ENCODE measurements at places on chromosomes 7 and 10.

GRCh38 chr10:649798-650440, 39.5 kb downstream of the DIP2C start:
- DNase-seq = no peak

GRCh38 chr10:102770792-102771191, 27.0 kb downstream of the WBP1L start:
- no peak for DNase-seq

- DNase-seq = no peak
Observed at GRCh38 chr7:134907000-134907399, 79.3 kb upstream of the AGBL3 start.

DNA sequence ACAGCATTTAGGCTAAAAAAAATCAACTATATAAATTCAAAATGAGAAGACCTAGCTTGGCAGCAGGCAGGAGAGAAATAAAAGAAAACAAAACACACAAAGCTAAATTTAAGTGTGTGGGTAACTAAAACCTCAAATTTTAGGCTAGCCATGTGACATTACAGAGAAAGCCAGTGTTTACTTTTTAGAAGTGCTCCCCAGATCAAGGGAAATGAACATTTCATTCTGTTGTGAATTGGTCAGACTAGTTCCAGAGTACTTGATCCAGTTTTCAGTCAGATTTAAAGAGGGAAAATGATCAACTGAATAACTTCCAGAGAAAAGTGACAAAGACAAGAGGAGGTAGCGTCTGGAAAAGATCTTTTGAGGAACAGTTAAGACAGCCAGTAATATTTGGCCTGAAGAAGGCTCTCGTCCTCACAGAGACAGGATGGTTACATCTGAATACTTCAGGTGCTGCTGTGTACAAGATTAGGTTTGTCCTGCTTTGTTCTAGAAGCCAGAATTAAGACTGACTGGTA, 563.4 kb downstream of the KCNMA1 start:
- DNase-seq = no peak

DNA sequence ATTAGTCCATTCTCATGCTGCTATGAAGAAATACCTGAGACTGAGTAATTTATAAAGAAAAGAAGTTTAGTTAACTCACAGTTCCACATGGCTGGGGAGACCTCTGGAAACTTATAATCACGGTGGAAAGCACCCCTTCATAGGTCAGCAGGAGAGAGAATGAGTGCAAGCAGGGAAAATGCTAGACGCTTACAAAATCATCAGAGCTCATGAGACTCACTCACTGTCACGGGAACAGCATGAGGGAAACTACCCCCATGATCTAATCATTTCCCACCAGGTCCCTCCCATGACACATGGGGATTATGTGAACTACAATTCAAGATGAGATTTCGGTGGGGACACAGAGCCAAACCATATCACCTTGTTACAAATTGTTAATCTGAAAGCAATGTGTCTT, 15.8 kb downstream of the TAS2R39 start:
- no peak for DNase-seq

DNA sequence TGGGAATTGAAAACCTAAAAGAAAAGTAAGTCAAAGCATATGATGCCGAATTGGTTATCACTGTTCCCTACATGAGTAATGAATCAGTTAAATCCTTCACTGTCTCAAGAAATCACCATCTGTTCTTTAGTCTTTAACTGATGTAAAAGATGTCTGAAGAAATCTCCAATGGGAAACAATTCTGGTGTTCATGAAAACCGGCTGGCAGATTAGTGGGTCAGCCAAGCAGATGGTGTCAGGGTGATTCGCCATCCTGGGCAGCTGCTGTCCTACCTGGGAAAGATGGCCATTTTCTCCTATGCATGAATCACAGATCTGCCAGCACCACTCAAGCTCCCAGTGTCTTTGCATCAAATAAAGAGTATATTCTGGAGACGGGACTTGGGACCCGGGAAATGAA, 925.2 kb upstream of the GHITM start:
- DNase-seq = no peak

GRCh38 chr7:46034056-46034768, 113.1 kb upstream of the IGFBP3 start:
- no peak for DNase-seq

DNA sequence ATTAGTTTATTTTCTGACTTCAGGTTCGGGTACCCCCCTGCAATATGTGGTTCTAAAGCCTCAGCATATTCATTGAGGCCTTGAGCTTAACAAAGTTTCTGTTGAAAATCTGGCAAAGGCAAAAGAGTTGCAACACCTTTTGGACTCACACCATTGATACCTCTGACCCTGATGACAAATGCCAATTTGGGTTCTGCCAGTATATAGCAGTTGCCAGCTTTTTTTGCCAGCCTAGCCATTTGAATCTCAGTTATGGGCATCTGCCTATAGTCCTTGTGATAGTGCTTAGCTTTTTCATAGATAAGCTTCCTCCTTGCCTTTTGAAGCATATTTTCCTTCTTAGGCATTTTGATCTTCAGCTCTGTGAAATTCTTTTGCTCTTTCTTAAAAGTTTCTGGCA, 31.9 kb downstream of the LIPJ start:
- DNase-seq = no peak

DNA sequence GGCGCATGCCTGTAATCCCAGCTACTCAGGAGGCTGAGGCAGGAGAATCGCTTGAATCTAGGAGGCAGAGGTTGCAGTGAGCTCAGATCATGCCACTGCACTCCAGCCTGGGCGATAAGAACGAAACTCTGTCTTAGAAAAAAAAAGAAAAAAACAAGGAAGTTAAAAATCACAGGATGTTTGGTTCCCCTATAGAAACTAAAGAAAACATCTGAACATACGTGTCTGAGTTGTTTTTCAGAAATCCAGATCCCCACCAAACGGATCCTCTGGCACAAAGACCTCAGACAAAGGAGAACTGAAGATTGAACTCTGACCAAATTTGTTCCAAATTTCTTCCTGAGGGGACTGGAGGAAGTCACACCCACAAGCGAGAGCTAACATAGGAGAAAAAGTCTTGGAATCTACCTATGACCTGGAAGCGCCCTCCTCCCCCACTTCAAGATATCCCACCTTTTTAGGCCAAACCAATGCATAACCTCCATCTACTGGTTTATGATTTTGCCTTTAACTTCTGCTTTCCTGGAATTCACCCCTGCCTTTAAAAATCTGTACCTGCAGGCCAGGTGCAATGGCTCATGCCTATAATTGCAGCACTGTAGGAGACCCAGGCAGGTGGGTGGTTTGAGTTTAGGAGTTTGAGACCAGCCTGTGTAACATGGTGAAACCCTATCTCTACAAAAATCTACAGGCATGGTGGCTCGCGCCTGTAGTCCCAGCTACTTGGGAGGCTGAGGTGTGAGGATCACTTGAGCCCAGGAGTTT, 19.7 kb upstream of the SIRT1 start:
- no peak for DNase-seq

DNA sequence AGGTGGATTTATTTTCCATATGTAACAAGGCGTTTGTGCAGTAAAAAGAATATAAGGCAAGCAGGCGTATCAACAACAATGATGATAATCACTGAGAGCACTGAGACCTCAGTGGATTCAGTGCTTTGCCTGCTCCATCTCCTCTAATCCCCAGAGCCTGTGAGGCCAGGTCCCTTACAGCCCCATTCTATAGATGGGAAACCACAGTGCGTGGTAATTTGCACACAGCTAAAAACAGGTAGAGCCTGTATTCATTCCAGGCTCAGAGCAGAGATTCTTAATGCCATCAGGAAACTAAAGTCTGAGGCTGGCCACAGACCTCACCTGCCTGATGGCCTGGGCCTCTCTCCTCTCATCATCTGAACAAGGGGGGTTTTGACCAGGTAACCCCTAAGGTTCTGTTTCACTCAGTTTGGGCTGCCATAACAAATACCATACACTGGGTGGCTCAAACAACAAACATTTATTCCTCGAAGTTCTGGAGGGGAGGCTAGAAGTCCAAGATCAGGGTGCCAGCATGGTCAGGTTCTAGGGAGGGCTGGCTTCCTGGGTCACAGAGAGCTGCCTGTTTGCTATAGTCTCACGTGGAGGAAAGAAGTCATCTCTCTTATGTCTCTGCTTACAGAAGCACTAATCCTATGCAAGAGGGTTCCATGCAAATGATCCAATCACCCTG, 10.3 kb upstream of the RASSF4 start:
- no peak for DNase-seq

- no peak for DNase-seq
Observed at GRCh38 chr10:132878091-132878729, 64.2 kb downstream of the CFAP46 start.

- DNase-seq = no peak
Observed at GRCh38 chr10:79153745-79154144, 85.0 kb downstream of the ZMIZ1 start.

DNA sequence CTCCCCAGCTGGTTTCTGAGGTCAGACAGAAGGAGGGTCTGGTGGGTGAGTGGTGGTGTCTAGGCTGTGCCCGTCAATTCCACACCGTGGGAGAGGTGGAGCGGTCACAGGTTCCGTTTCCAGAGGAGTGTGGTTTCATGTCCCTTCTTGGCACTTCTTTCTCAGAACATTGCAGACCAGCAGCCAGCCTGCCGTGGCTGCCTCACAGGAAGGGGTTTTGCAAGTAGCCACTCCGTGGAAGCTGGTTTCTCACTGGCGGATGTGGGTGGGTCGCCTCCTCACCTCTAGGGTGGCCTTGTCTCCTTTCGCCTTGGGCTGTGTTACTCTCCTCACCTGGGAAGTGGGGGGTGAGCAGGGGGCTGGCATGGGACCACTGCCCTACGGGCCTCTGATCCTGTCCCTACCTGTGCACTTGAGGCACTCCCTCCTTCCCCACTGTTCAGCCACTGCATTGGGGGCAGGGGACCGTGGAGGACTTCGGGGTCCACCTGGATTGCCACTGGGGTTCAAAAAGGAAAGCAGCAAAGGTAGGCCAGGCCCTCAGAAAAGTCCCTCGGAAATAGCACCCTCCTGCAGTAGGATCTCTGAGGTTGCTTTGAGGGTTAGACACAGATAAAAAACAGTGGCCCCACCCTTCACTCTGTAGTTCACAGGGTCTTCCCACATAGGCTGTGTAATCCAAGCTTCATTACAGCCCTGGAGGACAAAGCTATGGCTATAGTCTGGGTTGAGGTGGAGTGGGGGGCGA, 33.9 kb downstream of the TSPAN14 start:
- DNase-seq = no peak

GRCh38 chr10:58773341-58773740, 260.7 kb downstream of the BICC1 start:
- no peak for DNase-seq

DNA sequence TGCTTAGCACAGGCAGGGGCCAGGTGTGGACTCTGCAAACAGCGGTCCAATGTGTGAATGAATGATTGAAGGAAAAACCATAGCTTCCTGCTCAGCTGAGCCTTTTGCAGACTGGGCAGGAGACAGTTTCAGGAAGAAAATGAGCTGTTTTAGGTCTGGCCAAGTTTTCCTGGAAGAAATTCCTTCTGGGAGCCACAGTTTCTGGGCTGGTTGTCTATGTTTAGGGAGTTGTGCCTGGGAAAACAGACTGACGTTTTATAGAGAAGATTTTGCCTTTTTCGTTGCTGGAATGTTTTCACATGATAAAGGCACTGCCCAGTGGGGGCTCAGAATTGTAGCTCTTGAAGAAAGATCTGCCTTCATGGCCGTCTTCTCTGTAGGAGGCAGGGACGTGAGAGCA, 255.1 kb downstream of the CCSER2 start:
- DNase-seq = no peak

- no peak for DNase-seq
Observed at GRCh38 chr10:55311848-55312635, 511.0 kb upstream of the PCDH15 start.

DNA sequence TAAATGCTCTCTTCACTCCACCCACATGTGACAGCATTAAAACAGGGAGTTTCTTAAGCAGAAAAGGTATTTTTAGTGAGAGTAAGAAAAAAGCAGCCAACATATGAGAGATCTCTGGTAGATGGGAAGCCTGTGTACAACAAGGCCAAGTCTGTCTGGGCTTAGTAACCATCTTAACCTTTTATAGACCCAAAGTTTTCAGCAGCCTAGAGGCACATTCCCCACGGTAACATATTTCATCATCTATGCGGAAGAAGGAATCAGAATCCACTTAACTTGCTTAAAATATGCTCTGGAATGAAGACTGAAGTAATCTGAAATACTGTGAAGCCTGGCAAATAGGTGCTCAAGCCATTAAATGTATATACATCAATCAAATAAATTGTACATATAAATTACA, 127.8 kb downstream of the RAPGEF5 start:
- no peak for DNase-seq

DNA sequence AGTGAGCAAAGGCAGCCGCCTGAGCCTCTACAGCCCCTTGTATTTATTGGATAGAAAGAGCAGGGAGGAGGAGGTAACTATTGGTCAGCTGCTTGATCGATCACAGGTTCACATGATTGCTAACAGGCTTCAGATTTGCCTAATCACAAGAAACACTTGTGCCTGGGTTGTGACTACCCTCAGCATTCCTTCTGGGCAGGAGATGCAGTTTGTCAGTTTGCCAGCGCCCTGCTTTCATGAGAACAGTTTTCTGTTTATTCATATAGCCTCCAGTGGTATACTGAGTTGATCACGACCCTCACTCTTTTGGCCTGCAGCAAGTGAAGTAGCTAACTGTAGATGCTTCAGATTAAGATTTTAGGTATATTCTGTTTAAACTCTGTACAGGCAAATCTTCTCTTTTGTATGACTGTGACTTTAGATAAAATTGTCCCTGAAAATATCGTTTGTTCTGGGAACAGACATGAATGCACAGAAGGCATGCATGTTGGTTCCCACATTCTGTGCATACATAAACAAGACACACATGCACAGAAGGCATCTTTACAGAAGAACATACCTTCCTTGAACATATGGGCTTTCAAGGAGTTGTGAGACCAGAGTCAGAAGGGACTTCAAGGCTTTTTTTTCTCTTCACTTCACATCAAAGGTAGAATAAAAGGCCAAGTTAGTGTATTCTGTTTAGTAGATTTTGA, 422.4 kb upstream of the STEAP1 start:
- no peak for DNase-seq

- DNase-seq = peak; percentile 47
Observed at GRCh38 chr10:60444494-60445064, 54.9 kb upstream of the ANK3 start.

GRCh38 chr7:105664816-105665525, 83.7 kb upstream of the EFCAB10 start:
- peak; percentile 9 for DNase-seq

DNA sequence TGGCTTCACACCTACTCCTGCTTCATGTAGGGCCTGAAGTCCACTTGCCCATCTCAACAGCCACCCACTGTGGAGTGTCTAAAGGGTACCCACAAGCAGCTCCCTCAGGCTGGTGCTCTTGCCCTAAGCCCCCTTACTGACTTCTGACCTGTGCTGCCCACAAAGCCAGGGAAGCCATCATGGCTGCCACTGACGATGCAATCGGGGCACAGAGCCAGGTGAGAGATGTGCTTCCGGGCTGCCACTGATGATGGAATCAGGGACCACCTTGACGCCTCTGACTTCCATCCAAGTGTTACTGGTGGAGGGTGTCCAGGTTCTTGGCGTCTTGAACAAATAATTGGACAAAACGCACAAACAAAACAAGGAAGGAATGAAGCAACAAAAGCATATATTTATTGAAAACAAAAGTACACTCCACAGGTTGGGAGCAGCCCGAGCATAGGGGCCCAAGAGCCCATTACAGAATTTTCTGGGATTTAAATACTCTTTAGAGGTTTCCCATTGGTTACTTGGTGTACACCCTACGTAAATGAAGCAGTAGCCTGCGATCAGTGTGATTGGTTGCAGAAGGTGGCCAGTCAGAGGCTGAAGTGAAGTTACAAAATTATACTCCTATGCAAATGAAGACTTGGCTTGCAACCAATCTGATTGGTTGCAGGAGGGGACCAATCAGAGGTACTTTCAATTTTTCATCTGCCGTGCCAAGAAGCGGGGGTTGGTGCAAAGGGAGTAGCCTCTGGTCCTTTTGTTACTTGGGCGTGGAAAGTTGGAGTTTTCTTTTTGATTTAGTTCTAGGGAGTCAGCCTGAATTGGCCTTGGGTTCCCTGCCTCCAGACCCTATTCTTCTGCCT, 4.5 kb downstream of the CPA2 start:
- DNase-seq = no peak

All from kidney glomerular epithelial cell (primary cell).